Natural killer cell treated with Interleukin-12 subunit alpha and Interleukin-12 subunit beta and Interleukin-15 and Interleukin-18, amount 100 ng/mL, for 72 hours (primary cell): ENCODE measurements at places on chromosomes 5 and 9. TPM values are rescaled to one million over a fixed set of nuclear protein-coding genes. Genes with fewer than 3 reads are reported as not detected.

DNA sequence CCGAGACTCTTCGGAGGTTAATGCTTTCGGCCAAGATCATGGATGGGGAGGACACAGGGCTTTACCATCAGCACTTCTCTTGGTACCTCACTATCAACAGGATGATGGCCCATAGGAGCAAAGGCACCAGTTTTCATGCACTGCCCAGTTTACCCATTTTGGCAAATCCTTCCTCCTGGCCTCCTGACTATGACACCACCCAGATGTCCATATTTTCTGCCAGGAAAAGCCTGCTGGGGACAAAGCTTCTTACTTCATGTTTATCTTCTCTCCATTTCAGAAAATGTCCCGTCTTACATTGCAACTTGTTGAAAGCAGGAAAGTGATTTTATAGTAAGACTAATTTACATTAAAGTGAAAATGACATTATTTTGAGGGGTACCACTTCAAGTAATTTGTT lies 61.4 kb upstream of the GAS1 start:
- no peak for DNase-seq

DNA sequence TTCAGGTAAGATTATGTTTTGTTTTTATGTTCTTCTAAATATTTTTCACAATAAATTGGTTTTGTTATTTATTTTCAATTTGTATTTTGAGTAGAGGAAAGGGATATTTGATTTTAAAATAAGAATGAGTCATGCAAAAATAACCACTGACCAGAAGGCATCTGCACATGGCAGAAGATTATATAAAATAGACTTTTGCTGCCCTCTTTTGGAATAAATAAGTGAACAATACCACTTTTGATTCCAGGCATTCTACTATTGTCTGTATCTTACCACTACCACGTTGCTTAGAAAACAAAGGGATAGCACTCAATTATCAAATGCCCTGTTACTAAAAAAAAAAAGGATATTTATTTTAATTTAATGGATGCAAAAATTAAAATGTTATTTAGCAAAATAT lies 227.3 kb upstream of the ITGA1 start:
- DNase-seq: no peak

DNA sequence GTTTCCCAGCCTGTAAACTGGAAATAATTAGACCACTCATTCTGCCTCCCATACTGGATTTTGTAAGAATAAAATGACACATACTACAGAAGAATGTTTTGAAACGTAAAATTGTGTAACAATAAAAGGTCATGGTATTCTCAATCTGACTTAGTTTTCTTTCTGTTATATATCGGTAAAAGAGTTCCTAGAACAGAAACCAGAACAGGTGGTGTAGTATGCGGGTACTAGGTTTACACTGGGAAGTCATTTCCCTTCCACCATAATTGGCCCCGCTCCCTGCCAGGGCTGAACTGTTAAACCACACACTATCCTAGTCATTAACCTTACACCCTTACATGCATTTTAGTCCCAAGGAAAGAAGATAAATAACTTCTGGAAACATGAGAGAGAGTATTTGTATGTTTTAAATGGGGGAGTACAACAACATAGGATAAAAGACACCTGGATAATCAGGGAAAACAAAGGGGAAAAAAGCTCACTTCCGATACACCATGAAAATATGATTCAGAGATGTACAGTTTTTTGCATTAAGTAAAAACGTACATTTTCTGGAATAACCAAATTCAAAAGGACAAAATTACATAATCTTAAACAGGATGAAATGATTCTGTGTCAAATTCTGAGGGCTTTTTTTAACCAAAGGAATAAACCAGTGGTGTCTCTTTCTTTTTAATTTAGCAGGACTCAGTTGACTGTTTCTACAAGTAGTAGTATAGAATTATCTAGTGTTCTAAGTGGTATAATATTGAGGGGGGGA lies 199.7 kb downstream of the GLIS3 start:
- no peak for DNase-seq

DNA sequence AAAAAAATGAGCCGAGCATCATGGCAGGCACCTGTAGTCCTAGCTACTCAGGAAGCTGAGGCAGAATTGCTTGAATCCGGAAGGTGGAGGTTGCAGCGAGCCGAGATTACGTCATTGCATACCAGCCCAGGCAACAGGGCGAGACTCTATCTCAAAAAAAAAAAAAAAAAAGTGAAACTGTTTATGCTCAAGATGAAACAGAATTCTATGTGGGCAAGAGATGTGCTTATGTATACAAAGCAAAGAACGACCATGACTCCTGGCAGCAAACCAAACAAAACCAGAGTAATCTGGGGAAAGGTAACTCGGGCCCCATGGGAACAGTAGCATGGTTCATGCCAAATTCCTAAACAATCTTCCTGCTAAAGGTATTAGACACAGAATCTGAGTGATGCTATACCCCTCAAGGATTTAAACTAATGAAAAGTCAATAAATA lies 32.6 kb upstream of the PLAC8L1 start:
- DNase-seq: no peak

GRCh38 chr5:127846884-127847283 lies 143.7 kb downstream of the CCDC192 start:
- no peak for DNase-seq

- DNase-seq: no peak
These were observed 128.8 kb downstream of the SLC24A2 start for GRCh38 chr9:19660019-19660418.

- peak; percentile 91 for DNase-seq
These were observed at the start of the genes DHFR and MSH3 for GRCh38 chr5:80654391-80655230. Gene DHFR (minus strand): TSS chr5:80654983. CDS start chr5:80654489, 494 bp downstream. Gene MSH3 (plus strand): TSS chr5:80654652. CDS start chr5:80654728, 76 bp downstream.

DNA sequence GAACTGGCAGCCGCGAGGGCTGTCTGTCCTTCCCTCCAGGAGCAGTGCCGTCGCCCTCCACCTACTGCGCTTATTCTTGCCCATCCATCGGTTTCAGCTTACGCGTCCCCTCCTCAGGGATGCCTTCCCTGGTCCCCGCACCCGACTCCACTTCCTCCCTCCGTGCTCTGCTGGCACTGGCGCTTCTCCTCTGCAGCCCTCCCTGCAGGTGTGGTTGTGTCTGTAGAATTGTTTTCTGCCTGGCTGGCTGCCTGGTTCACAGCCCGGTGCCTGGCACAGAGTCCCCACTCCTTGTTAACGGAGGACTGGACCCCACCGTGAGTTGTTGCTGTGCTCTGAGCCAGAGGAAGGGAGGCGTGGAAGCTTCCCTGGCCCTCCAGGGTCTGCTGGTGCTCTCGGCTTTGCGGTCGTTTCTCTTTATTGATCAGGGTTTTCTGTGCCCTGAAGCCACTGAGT lies 5.7 kb downstream of the NTMT1 start:
- DNase-seq: no peak

- DNase-seq: no peak
These were observed 23.2 kb downstream of the FGD3 start for GRCh38 chr9:92970467-92970923.

DNA sequence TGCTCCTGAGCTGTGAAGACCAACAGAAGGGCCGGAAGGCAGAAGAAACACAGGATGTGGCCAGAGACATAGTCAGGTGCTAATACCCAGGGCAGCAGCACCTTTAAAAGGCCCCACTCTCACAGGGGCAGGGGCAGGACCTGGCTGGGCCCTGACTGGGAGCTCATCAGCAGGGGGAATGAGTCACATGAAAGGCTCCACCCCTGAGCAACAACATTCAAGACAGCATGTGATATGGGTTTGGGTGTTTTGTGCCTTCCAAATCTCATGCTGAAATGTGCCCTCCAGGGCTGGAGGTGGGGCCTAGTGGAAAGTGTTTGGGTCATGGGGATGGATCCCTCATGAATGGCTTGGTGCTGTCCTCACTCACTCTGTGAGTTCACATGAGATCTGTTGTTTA lies 181.7 kb downstream of the ERCC6L2 start:
- DNase-seq: no peak

- no peak for DNase-seq
These were observed 325.7 kb downstream of the SLF1 start for GRCh38 chr5:94944160-94944559.

GRCh38 chr5:126875303-126875785 lies 98.4 kb downstream of the LMNB1 start:
- no peak for DNase-seq

GRCh38 chr5:149221326-149221725 lies 50.3 kb upstream of the AFAP1L1 start:
- no peak for DNase-seq

DNA sequence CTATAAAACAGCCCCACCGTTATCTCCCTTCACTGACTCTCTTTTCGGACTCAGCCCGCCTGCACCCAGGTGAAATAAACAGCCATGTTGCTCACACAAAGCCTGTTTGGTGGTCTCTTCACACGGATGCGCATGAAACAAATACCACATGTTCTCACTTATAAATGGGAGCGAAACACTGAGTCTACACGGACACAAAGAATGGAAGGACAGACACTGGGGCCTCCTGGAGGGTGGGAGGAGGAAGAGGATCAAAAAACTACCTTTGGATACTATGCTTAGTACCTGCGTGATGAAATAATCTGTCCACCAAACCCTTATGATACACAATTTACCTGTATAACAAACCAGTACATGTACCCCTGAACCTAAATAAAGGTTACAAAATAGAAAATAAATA lies 98.6 kb downstream of the ICE1 start:
- DNase-seq: no peak

DNA sequence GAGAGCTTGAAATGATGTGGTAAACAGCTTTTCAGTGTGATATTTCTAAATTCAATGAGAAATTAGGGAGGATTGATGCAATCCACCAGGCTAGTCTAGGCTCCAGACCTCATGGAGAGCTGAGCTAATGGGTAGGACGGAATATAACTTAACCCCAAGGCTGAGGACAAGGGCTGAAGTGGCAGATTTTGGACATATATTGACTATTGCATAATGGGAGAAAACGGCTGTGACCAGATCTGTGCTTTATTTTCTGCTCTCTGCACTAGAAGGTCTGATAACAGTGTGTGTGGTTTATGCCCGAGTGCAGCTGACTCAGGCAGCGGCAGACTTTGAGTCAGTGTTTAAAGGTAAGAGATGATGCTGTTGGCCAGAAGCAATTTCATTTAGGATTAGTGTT lies 70.6 kb downstream of the ACTBL2 start:
- no peak for DNase-seq

GRCh38 chr5:140550147-140551079 lies 3.0 kb downstream of the EIF4EBP3 start:
- no peak for DNase-seq

DNA sequence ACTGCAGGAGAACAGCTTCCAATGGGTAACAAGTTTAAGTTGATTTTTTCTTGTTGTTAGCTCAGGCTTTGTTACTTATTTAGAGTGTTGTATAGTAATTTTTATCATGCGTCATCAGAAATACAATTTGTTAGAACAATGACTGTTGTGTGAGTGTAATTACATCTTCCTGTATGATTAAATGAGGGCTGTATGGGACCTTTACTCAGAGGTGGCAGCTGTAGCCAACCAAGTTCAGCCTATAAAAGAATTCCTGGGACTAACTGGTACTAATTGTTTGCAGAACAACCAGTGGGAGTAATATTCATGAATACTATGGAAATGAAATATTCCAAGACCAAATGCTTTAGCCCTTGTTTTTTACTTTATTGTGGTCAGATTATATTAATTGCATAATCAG lies 30.8 kb upstream of the TJP2 start:
- DNase-seq: no peak

- no peak for DNase-seq
These were observed 28.2 kb downstream of the MRPL36 start for GRCh38 chr5:1771149-1772065.

DNA sequence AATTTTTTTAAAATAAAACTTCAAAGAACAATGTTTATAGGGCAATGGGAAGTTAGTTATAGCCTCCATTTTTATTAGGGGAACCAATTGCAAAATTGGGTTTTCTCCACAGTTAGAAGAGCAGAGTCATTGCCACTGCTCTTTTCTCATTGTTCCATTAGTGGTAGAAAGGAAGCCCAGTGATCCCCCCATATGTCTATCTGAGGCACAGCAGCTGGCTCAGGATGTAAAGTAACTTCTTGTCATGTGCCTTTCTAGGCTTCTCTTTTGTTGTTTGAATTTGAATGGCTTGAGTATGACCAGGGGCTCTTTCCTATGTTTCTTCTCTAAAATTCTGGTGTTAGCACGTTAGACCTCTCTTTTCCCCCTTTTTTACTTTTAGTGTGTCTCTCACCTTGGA lies 61.2 kb downstream of the UBAP1 start:
- DNase-seq: no peak

- peak; percentile 12 for DNase-seq
These were observed 47.3 kb downstream of the KCNIP1 start for GRCh38 chr5:170551076-170551475.

DNA sequence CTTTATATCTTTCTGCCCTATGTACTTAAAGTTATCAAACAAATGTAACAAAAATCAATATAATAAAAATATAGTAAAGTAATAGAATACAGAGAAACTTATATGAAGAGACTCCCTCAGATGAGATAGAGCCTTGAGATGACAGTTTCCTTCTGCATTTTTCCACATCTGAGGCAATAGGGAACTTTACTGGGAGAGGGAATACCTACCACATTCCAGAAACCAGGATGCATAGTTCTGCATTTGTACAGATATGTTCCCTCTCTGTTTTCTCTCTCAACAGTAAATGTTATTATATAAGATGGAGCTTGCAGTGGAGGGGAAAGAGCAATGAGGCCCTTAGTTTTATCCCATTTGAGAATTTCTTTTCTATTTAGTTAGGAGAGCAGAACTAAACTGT lies 109.6 kb upstream of the KCNN2 start:
- DNase-seq: no peak

DNA sequence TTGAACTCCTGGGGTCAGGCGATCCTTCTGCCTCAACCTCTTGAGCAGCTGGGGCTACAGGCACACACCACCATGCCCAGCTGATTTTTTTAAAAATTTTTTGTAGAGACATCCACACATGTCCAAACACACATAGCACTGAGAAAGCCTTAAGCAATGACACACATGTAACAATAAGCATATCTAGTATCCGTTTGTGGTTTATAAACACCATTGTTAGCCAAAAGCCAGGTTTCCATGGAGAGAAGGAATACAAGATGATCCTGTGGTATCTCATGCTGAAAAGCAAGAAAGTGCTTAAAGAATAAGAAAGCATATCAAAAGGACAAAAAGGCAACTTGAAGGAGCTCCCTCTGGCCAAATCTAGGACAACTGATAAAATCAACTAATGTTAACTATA lies 29.7 kb upstream of the SLC1A3 start:
- no peak for DNase-seq

DNA sequence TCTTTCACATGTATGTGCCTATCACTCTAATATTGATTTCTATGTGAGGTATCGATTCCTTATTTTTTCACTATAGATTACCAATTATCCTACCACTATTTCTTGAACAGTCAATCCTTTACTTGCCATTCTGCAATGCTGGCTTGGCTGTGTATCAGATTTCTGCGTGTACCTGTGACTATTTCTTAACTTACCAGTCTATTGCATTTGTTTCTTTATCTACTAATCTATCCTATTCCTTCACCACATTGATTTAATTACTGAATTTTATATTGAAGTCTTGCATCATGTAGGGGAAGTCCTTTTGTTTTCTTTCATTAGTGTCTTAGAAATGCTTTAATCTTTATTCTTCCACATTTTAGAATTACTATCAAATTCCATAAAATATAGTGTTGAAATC lies 684.8 kb downstream of the LRRC70 start:
- DNase-seq: no peak

The SNCB gene
- total RNA-seq: not detected

The FOXD4L6 gene
- total RNA-seq: not detected

The NIM1K gene
- 2.5 TPM for total RNA-seq

The GMCL2 gene
- total RNA-seq: not detected

The TRIM52 gene
- 22.3 TPM for total RNA-seq

The PTPN3 gene
- 0.12 TPM for total RNA-seq

The MARVELD2 gene
- total RNA-seq: 0.14 TPM

The LECT2 gene
- total RNA-seq: not detected
